ENCODE measurements at places on chromosomes 5 and 9.

GRCh38 chr5:173271419-173271818 lies 36.4 kb upstream of the NKX2-5 start:
- DNase-seq, result no peak

- DNase-seq, result no peak
Observed at GRCh38 chr5:33415811-33416354, 24.9 kb upstream of the TARS1 start.

DNA sequence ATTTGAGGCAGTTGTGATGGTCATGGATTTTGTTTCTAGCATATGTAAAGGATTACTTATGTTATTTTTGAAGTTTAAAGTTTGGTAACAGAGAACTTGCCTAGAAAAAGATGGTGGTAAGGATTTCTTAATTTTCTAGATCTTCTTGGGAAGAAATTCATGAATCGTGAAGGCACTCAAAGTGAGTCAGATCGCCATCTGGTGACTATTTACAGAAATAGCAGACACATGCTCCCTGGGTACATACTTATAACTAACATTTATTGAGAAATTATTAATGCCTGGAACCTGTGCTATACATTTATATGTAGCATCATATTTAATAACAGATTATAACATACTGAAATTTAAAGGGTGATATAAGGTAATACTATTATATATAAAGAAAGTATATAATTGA lies 299.7 kb downstream of the IZUMO3 start:
- peak; percentile 23 for DNase-seq

GRCh38 chr9:74958587-74958986 lies 5.9 kb upstream of the C9orf40 start:
- DNase-seq, result no peak

- no peak for DNase-seq
Observed at GRCh38 chr5:135578685-135579341, at the start of gene CXCL14. Gene CXCL14, minus strand, starts transcription at chr5:135578991. Its CDS starts 213 bp downstream, at chr5:135578778.

GRCh38 chr5:1734271-1734907 lies 65.2 kb downstream of the MRPL36 start:
- DNase-seq, result no peak

- no peak for DNase-seq
Observed at GRCh38 chr5:1507961-1508658, 15.7 kb downstream of the LPCAT1 start.

GRCh38 chr9:93577078-93577974 lies 942 bp downstream of the PHF2 start:
- peak; percentile 41 for DNase-seq

DNA sequence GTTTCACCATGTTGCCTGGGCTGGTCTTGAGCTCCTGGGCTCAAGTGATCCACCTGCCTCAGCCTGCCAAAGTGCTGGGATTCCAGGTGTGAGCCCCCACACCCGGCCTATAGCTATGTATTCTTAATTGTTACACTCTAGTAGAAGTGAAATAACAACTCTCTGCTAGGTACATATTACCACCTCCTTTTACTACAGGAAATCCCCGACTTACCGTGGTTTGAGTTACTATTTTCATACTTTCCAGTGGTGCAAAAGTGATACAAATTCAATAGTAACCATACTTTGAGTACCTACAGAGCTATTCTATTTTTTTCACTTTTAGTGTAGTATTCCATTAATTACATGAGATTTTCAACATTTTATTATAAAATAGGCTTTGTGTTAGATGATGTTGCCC lies 719 bp downstream of the ARL14EPL start:
- no peak for DNase-seq

DNA sequence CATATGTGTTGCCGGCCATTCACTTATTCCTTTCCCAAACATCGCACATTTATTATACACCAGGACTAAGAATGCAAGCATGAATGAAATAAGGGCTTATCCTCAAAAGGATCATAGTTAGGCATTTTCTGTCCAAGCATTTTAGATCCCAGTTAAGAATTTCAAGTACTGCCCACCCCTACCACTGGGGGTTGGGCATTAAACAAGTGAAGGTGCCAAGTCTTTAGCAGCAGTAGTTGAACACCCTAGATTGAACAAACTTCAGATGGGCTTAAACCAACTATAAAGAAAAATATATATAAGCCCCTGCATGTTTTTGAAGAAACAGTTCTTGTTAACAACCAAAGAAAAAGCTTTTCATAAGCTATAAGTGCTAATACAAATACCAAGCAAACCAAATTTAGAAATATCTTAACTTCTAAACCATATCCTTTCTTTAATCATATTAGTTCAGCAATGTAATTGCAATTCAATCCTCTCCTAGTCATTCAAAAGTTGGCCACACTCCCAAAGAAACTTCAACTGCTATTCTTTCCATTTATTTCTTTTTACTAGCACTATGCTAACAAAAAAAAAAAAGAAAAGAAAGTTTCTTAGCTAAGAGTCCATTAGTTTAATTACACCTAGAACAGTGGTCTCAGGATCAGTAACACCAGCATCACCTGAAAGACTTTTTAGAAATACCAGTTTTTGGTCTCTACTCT lies 149.8 kb downstream of the MLLT3 start:
- no peak for DNase-seq

- DNase-seq, result peak; percentile 8
Observed at GRCh38 chr5:123367739-123368138, 55.5 kb downstream of the CEP120 start.

DNA sequence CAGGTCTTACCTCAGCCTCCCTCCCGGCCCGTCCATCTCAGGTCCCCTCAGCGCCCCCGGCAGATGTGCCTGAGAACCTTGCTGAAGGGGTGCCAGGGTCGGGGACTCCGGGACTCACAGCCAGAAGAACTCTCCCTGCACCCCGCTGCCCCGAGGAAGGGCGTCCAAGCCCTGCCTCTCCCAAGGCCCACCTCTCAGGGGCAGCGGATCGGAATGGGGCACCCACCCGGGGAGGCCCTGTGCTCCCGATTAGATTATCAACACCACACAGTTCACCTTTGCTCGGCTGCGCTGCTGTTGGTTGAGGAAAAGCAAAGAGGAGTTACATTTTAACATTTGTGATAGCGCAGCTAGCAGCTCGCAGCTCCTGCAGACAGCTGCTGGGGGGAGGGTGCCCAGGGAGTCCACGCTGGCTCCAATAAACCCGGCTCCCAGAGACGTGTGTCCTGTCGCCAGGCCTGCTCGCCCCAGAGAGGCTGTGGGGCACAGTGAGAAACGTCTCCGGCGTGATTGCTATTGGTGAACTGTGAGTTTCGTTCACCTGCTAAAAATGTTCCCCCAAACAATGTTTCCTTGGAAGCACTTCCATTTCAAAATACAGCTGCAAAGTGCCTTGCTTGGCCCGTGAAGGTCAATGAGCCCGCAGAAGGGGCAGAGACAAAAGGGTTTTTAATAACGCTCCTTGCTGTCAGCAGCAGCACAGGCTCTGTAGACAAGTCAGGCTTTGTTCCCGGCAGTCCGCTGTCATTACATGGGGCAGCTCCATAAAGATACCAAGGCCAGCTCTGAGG lies 18.6 kb upstream of the SLC6A19 start:
- DNase-seq, result no peak

GRCh38 chr5:147956842-147957223 lies 50.5 kb upstream of the C5orf46 start:
- DNase-seq, result no peak

- no peak for DNase-seq
Observed at GRCh38 chr9:36337865-36338264, 62.2 kb downstream of the RNF38 start.

DNA sequence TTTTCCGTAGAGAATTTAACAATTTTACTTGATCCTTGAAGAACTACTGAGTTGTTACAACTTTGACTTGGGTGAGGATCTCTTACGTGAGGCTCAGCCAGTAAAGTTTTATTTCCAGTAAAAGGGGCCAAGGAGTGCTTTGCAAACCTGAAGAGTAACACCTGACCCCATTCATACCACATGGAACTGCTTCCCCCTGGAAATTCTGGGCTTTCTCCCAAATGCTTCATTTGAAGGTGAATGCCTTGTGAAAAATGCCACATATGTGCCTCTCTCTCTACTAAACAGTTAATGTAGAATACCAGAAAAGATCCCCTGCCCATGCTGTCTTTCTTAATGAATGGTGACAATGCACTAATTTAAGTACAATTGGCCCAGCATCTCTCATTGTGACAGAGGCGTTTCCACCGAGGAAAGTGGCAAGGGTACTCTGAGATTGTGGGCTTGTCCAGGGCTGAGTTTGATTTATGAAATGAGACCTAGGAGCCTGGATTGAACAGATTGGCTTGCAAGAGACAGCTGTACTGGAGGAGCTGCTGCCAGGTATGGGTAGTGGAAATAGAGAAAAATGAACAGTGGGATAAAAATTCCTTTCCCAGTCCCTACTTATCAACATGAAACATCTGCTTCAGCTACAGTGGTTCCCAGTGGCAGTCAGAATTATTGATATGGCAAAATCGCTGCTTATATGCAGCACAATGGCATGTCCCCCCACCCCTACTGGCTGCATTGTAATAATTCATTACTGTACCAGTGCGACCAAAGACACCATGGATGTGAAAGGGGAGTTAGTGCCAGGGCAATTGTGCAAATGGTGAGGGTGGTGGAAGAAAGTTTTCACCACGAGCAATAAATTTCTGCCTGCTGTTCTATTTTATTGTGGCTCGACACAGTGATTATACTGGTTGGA lies 843.7 kb upstream of the WWC1 start:
- DNase-seq, result no peak

- no peak for DNase-seq
Observed at GRCh38 chr5:10590226-10590999, 26.5 kb downstream of the ANKRD33B start.

GRCh38 chr9:134326724-134327601 lies 708 bp downstream of the RXRA start:
- peak; percentile 29 for DNase-seq

DNA sequence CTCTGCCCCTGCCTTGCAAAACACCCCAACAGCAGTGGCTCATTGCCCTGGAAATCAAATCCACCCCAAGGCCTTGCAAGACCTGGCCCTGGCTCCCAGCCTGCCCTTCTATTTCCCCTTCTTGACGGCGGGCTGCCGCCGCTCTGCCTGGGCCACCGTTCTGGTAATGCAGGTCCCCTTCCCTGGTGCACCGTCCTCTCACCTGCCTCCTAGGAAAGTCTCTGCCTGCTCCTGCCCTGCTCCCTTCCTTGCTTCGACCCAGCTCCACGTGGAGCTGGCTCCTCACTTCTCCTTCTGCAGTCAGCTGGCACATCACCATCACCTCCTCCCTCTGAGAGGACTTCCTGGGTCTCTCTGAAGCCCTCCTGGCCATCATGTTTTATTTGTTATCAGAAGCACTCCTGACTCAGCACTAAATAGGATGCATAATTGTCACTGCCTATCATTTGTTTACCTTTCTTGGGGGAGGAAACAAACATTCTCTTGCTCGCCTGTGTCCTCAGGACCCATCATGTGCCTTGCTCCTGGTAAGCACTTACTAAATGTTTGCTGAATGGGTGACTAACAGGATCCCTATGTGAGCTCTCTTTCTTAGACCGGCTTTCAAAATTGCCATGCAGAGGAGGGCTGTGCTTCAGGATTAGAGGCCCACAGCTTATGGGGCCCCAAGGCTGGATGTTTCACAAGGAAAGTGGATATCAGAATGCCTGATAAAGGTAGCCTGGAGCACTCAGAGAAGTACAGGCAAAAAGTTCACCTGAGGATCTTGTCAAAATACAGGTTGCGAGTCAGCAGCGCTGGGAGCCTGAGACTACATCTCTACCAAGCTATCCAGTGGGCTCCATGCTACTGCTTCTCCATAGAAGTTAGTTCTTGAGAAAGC lies 19.6 kb upstream of the C5orf47 start:
- DNase-seq, result no peak

- no peak for DNase-seq
Observed at GRCh38 chr5:93034621-93035590, 546.1 kb downstream of the NR2F1-AS1 start.

DNA sequence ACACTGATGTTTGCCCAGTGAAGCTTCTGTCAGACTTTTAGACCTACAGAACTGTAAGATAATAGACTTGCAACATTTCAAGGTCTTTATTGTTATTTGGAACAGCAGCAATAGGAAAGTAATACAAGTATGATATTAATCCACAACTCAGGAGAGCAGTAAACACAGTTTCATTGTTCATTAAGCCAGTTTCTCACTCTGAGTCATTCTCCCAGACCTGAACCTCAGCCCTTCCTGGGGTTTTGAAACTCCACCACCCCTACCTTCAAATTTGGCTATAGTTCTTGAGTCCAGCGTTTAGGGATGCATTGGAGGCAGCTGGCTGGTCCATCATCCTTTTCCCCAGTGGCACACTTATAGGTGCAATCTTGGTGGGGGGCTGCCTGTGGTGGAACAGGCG lies 203.2 kb downstream of the RAB3C start:
- DNase-seq, result no peak

DNA sequence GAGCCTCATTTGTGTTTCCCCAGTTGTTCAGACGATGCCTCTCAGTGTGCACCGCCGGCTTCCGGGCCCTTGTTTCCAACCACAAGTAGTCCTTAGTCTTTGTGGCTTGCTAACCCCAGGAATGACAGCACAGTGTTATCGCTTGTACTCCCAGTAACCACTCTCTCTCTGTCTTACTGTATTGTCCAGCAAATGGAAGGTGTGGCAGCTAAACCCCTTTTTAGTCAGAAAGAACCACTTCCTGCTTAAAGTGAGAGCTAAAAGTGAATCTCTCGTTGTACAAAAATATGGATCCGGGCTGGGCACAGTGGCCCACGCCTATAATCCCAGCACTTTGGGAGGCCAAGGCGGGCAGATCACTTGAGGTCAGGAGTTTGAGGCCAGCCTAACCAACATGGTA lies 61.3 kb downstream of the ENC1 start:
- DNase-seq, result peak; percentile 31

DNA sequence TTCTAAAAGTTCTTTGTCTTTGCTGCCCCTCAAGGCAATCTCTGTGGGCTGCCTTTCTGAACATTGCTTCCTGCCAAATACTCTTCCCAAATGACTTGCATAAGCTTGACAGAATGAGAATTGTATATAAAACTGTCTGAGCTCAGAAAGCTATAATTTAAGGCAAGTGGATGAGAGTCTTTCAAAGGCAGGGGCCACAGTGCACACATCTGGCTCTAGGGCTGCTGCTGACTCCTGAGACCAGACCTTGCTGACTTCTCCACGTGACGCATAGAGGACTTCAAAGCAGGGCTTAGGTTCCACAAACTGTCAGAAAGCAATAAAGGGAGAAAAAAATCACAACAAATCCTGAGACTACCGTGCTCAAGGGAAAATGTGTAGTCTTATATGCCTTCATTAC lies 79.4 kb upstream of the DIRAS2 start:
- DNase-seq, result no peak

DNA sequence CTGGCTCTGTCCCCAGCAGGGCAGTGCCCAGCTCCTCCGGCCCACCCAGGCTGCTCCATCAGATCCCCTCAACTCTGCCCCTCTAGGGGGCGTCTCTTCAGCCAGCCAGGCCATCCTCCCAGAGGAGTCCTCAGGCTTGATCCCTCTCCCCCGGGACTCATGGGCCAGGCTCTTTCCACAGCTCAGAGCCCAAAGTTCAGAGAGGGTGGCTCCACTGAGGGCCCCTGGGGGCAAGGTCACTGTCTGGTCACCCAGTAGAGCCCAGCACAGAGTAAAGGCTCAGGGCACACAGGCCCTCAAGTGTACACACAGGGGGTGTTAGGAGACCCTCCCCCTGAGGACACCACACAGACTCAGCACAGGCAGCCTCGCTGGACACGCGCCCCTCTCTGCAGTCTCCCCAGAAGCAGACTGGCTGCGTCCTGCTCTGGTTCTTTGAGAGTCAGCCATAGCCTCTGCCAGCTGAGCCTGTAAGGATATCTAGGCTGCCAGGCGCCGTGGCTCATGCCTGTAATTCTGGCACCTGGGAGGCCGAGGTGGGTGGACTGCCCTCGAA lies 64.8 kb downstream of the PAX5 start:
- DNase-seq, result no peak

- DNase-seq, result no peak
Observed at GRCh38 chr5:160312960-160313727, 780 bp upstream of the CCNJL start.

- no peak for DNase-seq
Observed at GRCh38 chr9:121169094-121169601, 32.5 kb downstream of the RAB14 start.

Data from LoVo (cell line).